ENCODE measurements at places on chromosomes 3 and 15.
A peak's percentile ranks its signal among the peaks of the same experiment; 100 is the strongest.

GRCh38 chr3:196412704-196413103 lies 19.5 kb downstream of the UBXN7 start:
- DNase-seq = no peak

- no peak for DNase-seq
These were observed 38.1 kb downstream of the LRTM1 start for GRCh38 chr3:54889731-54890130.

GRCh38 chr15:37524601-37525000 lies 409.8 kb upstream of the TMCO5A start:
- DNase-seq = no peak

DNA sequence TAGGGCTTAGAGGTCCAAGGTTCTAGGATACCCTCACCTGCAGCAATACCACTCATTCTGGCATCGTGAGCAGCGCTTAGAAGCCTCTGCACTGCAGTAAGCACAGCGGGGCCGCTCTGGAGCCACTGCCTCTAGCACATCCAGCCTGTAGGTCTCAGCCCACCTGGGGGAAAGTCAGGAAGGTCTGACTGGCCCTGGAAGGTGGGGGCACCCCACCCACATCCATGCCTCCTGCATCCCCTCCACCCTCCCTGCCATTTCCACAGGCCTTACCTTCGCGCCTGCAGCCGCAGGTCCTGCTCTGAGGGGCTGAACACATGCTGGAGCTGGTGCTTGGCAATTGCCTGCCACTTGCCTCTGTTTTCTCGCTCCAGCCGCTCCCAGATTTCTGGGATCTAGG lies 901 bp upstream of the RASSF1 start:
- DNase-seq = no peak

DNA sequence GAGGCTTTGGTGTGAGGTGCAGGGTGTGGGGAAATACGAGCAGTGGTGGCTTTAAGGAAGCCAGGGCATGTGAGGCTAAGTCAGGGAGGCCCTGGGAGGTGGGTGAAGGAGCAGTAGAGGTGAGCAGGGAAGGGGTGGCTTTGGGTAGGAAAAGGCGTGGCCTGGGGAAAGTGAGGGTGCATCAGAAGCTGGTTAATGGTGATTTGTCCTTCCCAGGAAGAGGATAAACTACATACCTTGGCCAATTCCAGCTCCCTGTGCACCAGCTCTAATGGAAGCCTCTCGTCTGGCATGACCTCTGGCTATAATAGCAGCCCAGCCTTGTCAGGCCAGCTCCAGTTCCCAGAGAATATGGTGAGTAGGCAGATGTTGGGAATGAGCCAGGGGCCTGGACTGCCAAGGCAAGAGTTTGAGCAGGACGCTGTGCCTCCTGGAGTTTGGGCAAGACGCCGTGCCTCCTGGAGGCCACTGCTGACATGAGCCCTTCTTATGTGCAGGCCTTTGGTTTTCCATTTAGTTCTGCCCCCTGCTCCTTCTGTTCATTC lies 41.3 kb downstream of the CDAN1 start:
- no peak for DNase-seq

DNA sequence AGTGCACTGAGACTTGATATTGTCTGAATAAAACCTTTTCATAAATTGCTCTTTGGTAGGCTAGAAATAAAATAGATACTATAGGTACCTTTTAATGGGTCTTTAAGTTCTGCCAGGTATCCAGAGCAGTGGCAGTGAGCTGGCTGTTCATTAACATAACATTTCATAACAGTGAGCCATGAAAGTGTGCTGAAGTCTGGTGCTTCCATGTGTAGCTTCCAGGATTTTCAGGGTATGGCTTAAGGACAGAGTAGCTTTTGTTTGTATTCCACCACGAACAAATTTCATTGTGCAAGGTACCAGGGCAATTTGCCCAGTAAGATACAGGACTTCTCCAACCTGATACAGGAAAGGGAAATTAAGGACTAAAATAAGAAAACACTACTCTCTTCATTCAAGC lies 124.7 kb upstream of the NANOGP8 start:
- no peak for DNase-seq

- DNase-seq = no peak
These were observed 56.3 kb downstream of the CCR4 start for GRCh38 chr3:33007776-33008175.

GRCh38 chr3:69568951-69569350 lies 170.3 kb upstream of the MITF start:
- DNase-seq = no peak

- DNase-seq = no peak
These were observed 50.4 kb upstream of the NEO1 start for GRCh38 chr15:73001840-73002239.

DNA sequence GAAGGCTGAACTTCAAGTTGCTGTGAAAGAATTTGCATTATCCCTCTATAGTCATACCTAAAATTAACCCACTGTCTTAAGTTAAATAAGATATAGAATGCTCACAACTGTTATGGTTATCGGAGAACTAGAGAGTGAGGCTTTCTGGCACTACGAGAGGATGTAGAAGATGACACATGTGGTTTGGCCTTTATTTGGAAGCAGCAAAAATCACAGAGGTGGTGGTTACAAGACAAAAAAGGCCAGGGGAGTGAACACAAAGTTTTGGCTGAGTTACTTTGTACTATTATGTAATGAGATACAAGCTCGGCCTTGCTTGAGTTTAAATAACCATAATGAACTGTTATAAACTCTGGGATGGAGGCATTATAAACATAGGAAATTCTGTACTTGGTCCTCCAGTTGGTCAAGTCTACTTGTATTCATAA lies 78.3 kb upstream of the ICE2 start:
- DNase-seq = no peak

GRCh38 chr3:131847966-131848510 lies 186.8 kb downstream of the CPNE4 start:
- no peak for DNase-seq

GRCh38 chr3:56702490-56703315 lies 19.6 kb upstream of the TASOR start:
- DNase-seq = peak; percentile 41

- DNase-seq = no peak
These were observed 524.2 kb downstream of the NLGN1 start for GRCh38 chr3:173921732-173922131.

GRCh38 chr3:140715035-140715434 lies 37.2 kb downstream of the TRIM42 start:
- DNase-seq = no peak

DNA sequence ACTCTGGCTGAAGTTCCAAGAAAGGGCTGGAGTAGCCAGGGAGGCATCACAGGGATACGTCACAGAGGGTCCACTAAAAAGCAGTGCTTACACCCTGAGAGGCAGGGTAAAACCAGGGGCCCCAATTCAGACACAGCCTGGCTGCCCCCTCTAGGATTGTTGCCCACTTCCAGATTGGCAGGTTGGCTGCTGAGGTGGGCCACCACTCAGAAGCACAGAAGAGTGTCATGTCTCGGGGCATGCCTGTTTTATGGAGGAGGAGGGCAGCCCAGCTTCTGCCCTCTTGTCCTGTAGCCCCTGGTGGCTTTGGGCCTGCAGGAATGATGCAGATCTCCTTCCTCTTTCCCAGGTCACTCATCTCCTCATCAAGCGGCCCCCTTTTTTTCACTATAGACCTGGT lies 24.0 kb downstream of the NOX5 start:
- DNase-seq = no peak

GRCh38 chr15:40929660-40930429 lies 705 bp downstream of the DLL4 start:
- peak; percentile 61 for DNase-seq

- no peak for DNase-seq
These were observed 128.2 kb downstream of the LRRK1 start for GRCh38 chr15:101047301-101047781.

GRCh38 chr15:51121118-51121517 lies 26.4 kb upstream of the TNFAIP8L3 start:
- peak; percentile 61 for DNase-seq

DNA sequence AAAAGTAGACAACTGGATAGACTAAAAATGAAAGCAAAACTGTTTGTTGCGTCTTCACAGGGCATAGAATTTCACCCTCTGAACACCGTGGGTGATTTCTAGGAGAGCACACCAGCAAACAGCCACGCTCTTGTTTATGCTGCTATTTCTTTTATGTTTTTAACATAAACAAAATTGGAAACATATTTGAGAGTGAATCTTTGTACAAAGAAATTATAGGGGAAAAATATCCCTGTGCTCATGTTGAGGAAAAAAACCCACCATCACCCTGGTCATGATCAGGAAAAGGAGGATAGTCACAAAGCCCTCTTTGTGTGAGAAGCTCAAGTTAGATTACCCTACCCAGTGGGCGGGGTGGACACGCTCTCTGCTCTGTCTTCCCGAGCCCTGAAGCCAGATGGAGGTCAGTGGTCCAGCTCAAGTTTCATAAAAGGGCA lies 313.3 kb downstream of the SATB1 start:
- DNase-seq = no peak

DNA sequence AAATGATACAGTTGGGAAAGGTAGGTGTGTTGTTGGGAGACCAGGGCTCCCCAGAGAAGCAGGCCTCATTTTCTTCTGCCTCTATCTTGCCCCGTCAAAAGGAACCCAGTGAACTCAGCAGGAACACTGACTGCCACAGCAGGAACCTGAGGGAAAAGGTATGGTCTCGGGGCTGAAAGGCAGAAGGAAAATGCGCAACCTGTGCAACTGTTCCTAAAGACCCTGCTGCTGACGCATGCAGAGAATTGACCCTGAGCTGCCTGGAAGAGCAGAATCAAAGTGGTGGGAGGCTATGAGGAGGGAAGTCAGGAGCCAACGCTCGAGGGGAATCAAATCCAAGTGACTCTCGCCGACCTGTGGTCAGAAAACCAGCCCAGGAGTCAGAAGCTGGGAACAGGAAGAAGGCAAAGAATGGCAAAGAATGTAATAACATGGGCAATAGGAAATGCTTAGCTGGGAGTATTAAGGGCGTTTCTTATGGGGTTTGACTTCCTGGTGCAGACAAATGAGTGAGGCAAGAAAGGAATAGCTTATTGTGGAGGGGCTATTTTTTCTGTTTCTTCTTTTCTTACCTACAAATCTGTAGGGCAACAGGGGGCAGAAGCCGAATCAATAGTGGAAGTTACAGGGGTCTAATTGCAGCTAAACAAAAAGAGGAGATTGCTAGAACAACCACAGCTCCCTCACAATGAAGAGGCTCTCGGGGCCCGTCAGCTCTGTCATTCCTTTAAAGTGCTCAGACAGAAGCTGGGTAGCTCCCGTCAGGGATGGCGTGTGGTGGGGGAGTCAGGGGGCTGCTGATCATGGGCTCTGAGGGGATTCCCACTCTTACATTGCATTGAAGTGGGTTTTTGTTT lies 65.4 kb upstream of the DLG1 start:
- no peak for DNase-seq

DNA sequence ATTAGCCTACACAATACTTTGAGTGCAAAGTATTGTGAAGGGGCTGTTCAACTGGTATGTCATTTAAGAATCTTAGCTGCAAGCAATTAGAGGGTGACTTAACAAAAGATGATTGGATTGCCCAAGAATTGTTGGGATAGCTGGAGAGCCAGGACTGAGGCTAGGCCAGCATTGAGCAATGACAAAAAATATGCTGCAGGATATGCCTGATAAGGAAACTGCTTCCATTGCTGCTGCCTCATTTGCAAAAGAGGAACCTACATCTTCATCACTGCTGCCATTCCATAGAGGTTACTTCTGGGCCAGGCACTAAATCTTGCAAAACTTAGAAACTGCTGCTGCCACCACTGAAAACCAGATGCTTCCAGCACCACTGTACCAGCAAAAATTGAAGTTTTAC lies 108.0 kb upstream of the TBC1D5 start:
- DNase-seq = no peak

DNA sequence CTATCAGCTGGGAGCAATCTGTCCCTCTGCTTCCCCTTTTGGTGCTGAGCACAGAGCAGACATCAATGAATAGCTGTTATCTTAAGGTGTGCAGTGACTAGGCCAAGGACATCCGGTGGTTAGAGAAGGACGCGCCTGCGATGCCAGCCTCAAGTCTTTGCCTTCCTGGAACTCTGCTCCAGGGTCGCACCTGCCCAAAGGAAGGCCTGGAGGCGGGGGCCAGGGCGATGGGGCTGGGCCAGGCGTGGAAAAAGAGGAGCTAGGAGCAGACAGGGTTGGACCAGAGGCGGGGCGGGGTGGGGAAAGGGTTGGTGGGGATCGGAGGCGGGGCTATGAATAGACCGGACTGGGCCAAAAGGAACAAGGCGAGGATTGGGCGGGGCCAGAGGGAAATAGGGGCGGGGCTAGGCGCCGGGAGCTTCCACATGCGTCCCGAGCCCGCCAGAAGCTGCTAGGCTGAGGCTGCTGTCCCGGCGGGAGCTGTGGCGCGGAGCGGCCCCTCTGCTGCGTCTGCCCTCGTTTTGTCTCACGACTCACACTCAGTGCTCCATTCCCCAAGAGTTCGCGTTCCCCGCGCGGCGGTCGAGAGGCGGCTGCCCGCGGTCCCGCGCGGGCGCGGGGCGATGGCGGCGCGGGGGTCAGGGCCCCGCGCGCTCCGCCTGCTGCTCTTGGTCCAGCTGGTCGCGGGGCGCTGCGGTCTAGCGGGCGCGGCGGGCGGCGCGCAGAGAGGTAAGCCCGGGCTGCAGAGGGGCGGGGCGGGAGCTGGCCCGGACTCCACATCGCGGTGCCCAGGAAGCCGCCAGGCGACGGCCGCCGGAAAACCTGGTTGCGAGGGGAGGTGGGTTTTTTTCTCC lies at the start of gene CHRNA5:
TSS of gene CHRNA5 (plus strand) at position 424 of the 854 bp plus-strand sequence. CDS start at position 624, 200 bp downstream.
- DNase-seq = peak; percentile 52

GRCh38 chr15:89167267-89168176 lies 53.9 kb downstream of the RLBP1 start:
- DNase-seq = peak; percentile 15

- DNase-seq = no peak
These were observed 136.4 kb upstream of the NDN start for GRCh38 chr15:23823508-23823907.

- DNase-seq = no peak
These were observed 6.8 kb downstream of the SKOR1 start for GRCh38 chr15:67832031-67832551.

- no peak for DNase-seq
These were observed 336.1 kb upstream of the RARB start for GRCh38 chr3:25091934-25092333.

DNA sequence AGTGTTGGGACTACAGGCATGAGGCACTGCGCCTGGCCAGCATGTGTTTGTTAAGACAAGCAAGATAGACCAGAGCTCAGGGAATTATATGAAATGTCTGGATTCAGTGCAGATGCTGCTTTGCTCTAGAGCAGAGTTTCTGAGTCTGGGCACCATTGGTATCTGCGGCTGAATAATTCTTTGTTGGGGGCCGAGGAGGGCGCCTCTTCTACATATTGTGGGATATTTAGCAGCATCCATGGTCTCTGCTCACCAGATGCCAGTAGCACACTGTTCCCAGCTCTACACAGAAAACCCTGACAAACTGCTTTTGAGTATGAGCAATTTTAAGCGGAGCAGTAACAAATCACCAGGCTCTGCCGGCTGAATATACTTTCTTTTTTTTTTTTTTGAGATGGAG lies 3.6 kb upstream of the LDHAL6B start:
- DNase-seq = no peak

- no peak for DNase-seq
These were observed 976 bp upstream of the NUP210 start for GRCh38 chr3:13420831-13421765.
